ENCODE measurements at places on chromosomes 6 and 20.
A peak's percentile ranks its signal among the peaks of the same experiment; 100 is the strongest.

GRCh38 chr6:119339941-119340456 is 9.6 kb downstream of the MAN1A1 start:
- DNase-seq, result no peak

- DNase-seq, result no peak
These were observed 105.7 kb upstream of the GJE1 start for GRCh38 chr6:142027074-142027473.

DNA sequence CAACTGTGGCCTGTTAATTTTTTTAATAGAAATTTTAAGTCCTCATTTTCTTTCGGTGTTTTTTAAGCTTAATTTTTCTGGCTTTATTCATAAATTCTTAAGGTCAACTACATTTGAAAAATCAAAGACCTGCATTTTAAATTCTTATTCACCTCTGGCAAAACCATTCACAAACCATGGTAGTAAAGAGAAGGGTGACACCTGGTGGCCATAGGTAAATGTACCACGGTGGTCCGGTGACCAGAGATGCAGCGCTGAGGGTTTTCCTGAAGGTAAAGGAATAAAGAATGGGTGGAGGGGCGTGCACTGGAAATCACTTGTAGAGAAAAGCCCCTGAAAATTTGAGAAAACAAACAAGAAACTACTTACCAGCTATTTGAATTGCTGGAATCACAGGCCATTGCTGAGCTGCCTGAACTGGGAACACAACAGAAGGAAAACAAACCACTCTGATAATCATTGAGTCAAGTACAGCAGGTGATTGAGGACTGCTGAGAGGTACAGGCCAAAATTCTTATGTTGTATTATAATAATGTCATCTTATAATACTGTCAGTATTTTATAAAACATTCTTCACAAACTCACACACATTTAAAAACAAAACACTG is 10.1 kb downstream of the HFE start:
- no peak for DNase-seq

DNA sequence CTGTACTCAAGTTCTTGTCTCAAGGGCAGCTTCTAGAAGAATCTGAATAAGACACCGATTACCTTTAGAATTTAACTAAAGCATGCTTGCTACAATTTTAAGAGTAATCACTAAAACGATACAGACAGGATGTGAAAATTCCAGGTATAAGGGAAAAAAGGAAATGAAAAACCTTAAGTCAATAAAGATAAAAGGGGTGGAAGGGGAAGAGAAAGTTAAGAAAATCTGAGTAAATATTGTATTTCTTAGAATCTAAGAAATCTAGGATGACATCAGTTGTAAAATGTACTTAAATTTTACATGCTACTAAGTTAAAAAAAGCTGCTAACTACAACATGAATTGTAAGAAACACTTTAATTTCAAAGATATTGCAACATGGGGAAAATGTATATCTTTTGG is 30.3 kb upstream of the MOCS1 start:
- DNase-seq, result no peak

DNA sequence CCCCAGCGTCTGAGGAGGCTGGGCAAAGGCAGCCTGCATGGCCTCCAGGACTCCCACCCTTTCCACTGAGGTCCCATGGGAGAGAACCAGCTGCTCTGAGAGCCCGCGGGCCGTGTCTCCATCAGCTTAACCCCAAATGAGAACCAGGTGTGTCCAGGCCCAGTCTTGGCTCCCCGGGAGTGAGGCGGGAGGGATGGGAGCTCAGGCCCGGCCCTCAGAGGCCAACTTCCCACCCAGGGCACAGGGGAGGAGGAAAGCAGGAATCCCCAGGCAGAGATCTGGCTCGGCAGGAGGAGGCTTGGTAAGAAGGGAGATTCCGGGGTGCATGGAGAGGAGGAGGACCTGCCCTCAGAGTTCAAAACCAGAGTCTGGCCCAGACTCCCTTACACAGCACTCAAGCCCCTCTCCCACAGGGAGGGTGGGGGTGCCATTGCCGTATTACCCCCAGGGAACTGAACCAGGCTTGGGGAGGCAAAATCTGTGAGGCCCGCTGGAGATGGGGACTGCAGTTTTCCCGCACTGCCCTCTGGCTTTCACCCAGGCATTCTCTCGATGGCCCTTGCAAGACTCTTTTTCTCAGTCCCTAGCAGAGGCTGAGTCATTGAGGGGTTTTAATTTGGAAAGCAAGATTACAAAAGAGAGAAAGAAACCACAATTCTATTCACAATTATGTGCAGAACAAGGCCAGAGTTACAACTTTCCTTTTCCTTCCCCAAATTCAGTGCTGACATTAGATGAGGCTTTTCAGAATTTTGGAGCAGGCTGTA is 17.1 kb downstream of the FOXF2 start:
- DNase-seq, result no peak

GRCh38 chr6:167811040-167811439 is 15.7 kb upstream of the AFDN start:
- DNase-seq, result no peak

GRCh38 chr20:42530855-42531448 is 658.8 kb downstream of the PTPRT start:
- peak; percentile 10 for DNase-seq

GRCh38 chr20:20051767-20052073 is 546 bp downstream of the CRNKL1 start:
- DNase-seq, result no peak

GRCh38 chr6:151773382-151773781 is 34.1 kb upstream of the ESR1 start:
- no peak for DNase-seq

- DNase-seq, result no peak
These were observed 34.3 kb downstream of the FARS2 start for GRCh38 chr6:5295623-5296022.

- no peak for DNase-seq
These were observed 37.1 kb upstream of the TFAP2A start for GRCh38 chr6:10451828-10452509.

GRCh38 chr6:14147891-14148290 is 30.3 kb downstream of the CD83 start:
- no peak for DNase-seq

DNA sequence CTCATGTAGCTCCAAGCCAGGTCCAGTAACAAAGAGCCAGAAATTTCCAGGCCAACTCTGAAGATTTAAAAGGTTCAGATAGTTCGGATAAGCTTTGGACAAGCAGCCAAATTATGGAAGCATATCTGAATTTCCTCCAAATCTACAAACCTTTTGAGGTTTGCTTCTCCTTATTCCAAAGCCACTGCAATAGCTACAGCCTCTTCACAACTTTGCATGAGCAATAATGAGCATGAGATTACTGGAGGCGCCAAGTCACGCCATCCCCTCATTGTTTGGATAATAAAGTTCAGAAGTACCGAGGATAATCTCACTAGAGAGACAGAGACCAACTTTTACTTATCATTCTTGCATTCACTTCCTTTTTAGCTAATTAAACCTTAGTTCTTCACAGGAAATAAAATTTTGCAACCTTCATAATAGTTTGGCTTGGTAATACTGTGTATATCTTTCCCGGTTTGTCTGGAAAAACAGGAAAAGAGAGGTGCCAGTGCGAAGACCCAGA is 329.6 kb upstream of the RSPO3 start:
- DNase-seq, result no peak

- DNase-seq, result no peak
These were observed 61.8 kb downstream of the EPM2A start for GRCh38 chr6:145673504-145673903.

GRCh38 chr20:53738039-53738944 is 144.7 kb upstream of the ZNF217 start:
- DNase-seq, result no peak

DNA sequence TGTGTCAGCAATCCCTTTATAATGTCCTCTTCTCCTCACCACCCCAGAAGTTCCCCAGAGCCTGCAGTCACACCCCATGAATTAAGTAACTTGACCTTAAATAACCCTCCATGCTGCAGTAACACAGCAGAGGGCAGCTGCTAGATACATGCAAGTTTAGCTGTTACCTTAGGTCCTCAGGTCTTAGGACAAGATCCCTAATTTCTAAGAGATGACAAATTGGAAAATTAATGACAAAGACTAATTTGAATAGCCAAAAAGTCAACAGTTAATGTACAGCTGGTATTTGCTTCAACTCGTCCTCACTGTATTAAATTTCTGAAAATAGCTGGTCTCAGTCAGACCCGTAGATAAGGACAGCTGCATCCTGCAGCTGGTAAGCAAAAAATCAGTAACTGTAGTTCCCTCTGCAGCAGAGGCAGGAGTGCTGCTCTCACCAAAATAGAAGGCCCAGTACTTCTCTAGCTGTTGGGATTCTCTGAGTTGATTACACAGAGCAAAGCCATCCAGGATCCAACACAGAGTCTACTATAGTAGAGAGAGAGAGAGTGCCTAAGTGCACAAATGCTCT is 62.4 kb downstream of the TNFRSF21 start:
- DNase-seq, result no peak

DNA sequence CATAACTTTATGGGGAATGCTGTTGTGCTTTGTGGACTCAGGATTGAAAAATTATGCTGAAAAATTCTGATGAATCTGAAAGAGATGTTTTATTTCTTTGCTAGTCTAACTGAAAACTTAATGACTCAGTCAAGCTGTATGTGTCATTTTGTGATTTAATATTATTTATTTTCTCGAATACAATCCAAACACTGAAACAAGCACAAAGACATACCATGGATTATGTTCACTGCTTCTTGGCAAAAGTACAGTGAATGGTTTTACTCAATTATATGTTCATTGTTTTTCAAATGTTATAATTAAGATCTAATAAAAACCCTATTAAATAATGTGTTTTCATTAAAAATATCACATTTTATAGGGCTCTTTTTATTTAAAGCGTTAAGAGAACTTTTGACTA is 330.6 kb upstream of the EPHA7 start:
- no peak for DNase-seq

DNA sequence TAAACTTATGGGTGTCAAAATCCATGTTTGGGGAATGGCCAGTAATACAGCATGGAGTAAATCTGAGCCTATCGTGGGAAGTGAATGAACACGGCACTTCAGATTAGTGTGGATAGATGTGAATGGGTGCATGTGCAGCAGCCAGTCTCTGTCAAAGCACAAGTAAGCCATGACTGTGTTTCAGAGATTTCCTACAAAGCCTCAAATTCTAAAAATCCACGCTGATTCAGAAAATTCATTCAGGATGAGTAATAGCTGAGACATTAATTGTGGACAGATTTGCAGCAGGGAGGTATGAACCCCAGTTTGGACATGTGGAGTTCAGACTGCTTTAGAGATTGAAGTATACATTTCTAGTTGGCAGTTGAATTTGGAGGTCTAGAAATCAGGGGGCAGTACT is 115.1 kb downstream of the QKI start:
- DNase-seq, result no peak

DNA sequence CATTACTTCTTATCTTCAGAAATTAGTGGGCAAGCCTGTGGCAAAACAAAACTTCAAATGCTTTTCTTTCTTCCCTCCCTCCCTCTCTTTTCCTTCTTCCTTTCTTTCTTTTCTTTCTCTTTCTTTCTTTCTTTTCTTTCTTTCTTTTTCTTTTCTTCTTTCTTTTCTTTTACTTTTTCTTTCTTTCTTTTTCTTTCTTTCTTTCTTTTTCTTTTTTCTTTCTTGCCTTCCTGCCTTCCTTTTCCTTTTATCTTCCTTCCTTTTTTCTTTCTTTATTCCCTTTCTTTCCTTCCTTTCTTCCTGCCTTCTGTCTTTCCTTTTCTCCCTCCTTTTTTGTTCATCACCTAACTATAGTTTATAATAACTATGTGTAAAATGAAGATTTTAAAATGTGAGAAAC is 295.1 kb downstream of the SMOC2 start:
- no peak for DNase-seq

DNA sequence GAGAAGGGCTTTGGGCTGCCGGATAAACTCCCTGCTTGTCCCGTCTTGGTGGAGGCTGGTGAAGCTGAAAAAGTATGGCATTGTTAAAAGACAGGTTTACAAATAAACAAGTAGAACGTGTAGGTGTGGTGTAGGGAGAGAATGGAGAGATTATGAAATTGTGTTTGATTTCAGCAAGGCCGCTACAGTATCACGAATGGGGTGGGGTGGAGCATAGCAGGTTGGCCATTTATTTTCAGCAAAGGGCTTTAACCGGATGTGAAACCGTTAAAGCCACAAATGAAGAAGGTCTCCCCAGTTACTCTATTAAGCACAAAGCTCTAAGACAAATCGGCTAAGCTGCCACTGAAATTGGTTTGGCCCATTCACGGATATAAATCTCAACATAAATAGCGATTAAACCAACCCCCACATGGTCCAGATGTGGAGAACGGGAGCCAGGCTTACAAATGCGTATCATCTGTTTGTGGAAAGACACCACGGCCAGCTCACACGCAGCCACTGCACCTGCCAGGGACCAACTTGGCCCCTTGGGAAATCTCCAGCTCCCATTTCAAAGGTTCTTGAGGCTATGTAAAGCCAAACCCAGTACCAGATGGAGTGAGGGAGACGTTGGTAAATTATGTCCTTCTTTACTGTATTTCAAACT is 94.0 kb downstream of the ZMYND8 start:
- DNase-seq, result peak; percentile 34

- no peak for DNase-seq
These were observed 9.1 kb downstream of the FILIP1 start for GRCh38 chr6:75484535-75484934.

GRCh38 chr6:167547751-167548150 is 222.9 kb downstream of the TTLL2 start:
- DNase-seq, result no peak

DNA sequence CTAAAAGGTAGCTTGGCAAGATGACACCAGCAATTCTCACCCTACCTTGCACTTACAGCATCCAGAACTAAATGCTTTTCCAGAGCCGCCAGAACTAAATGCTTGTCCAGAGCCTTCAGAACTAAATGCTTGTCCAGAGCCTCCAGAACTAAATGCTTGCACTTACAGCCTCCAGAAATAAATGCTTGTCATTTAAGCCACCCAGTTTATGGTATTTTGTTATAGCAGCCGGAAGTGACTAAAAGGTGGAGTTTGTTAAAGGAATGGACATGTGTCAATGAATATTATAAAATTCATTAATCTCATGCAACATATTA is 133.5 kb downstream of the GPX5 start:
- DNase-seq, result no peak

GRCh38 chr6:42879372-42880239 is at the start of gene RPL7L1:
TSS of gene RPL7L1 (plus strand) at chr6:42879616. CDS start at chr6:42879911, 295 bp downstream.
- no peak for DNase-seq

Measured in GM19239 (cell line).